ENCODE measurements at places on chromosomes 1 and 21. TPM values are rescaled to one million over a fixed set of nuclear protein-coding genes. Genes with fewer than 3 reads are reported as not detected.

The MX2 gene
- polyA plus RNA-seq: 4.0 TPM

The KCNC4 gene
- polyA plus RNA-seq: 0.47 TPM

- no peak for DNase-seq
Observed at GRCh38 chr1:80656014-80656636, 1144.6 kb upstream of the ADGRL2 start.

DNA sequence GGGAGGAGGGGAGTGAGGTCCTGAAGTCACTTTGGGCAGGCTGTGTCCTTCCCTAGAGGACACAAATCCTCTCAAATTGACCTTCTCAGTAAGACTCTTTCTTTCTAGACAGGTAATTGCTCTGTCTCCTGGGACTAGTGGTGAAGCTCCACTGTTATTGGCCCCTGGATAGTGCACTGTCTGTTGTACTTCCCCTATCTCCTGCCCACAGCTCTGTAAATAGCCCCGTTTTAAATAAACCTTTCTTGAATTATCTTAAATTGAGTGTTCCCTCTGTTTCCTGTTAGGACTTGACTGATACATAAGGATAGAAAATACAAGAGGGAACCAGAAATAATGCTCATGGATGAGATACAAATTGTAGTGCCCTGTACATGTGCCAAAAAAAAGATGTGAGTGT is 229.5 kb upstream of the USP24 start:
- no peak for DNase-seq

GRCh38 chr1:241589521-241589920 is 50.6 kb downstream of the CHML start:
- no peak for DNase-seq

DNA sequence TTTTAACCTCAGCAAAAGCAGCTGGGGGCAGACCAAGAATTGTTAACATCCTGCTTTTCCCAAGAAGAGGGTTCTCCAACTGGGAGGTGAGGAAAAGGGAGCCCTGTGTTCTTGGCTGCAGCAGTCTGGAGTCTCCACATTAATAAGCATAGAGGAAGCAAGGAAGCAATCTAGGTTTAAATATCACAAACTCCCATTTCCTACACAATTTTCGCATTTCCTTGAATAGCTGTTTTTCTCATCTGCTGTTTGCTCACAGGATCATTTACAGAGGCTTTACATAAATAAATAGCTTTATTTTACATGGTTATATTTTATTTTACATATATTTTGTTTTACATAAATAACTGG is 124.0 kb downstream of the TRIM33 start:
- no peak for DNase-seq

The MYOC gene
- polyA plus RNA-seq: not detected

The YARS1 gene
- 129 TPM for polyA plus RNA-seq

The PRPF38B gene
- 11.1 TPM for polyA plus RNA-seq

DNA sequence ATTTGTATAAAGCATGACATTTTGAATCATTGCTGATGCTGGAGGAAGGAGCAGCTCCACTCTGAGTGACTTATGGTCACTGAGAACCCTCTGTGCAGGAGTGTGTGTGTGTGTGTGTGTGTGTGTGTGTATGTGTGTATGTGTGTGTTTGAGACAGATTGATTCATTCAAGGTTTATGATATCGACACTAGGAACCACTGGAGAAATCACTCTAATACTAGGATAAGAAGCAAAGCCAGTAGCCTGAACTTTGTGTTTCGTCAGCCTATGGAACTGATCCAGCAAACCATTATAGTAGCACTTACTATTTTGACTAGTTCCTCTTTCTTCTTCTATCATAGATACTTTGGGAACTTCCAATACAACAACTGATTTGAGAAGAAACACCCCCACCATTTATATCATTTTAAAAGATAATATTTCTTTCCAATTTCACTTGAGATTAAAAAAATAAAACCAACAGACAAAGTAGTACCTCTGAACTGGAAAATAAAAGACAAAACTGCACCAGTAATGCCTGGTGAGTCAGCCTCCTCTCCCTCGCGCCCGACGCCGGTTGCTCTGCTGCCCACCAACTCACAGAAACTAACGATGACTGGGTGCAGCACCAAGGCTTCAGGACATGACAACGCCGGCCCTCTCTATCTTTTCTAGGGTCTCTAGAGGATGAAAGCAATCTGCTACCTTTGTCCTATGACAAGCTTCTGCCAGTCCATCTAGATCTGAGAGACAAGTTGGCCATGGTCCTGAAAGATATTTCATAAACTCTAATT is 20.9 kb downstream of the SLAMF1 start:
- DNase-seq: no peak

DNA sequence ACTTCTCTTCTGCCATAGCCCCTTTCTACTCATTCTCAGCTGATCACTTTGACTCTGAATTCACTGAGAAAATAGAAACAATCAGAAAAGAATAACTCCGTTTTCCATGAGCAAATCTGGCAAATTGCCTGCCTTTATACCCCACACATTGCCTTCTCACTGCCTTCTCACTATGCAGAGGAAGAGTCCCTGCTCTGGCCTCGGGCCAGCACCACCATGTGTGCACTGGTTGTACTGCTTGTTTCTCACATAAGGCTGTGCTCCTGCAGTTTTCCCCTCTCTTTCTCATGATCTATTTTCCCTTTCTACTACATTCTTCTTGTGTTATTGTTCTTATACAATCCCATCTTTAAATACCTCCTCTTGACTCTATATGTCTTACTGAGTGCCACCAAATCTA is 2.3 kb upstream of the HMGCS2 start:
- DNase-seq: no peak

- no peak for DNase-seq
Observed at GRCh38 chr1:201740670-201741111, 88.3 kb upstream of the IPO9 start.

The KRTAP13-2 gene
- not detected for polyA plus RNA-seq

The AMY1A gene
- not detected for polyA plus RNA-seq

The OXCT2 gene
- not detected for polyA plus RNA-seq

The TNFSF4 gene
- polyA plus RNA-seq: 1.6 TPM

The LCE1B gene
- polyA plus RNA-seq: not detected

The SFN gene
- polyA plus RNA-seq: not detected

DNA sequence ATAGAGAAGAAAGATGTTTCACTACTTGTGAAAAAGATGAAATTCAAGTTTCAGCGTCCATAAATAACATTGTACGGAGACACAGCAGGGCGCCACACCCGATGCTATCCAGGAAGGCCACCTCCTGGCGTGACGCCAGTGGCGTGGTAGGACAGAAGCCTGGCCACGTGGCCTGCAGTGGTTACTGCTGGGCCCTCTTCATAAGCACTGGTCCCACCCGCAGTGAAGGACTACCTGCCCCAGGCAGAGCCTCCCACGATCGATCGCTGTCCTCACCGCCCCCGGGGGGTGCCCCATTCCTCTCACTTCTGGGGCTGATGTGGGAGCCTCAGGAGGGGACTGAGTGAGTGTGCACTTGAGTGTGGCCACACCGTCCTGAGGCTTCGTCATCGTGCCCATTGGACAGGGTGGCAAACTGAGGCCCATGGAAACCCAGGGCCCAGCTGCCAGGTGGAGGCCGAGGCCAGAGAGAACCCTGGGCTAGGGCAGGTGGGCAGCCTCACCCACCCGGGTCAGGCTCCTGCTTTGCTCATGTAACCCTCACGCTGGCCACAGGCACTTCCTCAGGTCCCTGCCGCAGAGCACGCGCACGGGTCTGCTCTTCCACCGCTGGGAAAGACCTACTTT is 11.7 kb upstream of the HES5 start:
- no peak for DNase-seq

DNA sequence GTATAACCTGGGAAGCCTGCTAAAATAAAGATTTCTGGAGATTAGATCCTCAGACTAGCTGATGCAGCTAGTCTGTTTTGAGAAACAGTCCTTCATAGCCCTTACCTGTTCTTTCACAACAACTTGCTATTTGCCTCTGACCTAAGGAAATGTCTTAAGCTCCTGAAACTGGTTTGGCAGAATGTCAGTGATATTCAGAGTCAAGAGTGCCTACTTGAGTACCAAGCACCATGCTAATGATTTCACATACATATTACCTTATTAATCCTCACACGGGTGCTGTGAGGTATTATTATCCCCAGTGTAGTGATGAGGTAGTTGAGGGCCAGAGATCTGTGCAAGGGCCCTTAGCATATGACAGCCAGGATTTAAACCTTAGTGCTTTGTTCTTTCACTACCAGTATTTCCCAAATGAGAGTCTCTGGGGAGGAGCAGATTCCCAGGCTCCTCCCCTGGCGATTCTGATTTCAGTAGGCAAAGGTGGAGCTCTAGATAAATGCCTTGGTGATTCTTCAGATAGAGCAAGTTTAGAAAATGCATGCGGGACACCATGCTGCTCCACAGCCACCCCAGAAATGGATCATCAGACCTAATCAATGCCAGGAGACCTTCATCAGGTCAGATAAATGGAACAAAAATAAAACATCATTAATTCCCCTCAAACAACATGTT is 47.4 kb upstream of the WNT2B start:
- no peak for DNase-seq

DNA sequence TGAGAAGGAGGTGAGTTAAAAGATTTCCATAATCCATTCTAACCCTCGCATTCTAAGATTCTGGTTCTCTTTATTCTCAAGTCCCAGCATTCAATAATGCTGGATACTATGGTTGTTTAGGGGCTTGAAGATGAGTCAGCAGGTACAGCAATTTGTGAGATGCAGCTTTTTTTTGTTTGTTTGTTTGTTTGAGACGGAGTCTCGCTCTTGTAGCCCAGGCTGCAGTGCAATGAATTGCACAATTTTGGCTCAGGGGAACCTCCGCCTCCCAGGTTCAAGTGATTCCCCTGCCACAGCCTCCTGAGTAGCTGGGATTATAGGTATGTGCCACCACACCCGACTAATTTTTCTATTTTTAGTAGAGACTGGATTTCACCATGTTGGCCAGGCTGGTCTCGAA is 23.3 kb downstream of the EIF4G3 start:
- no peak for DNase-seq

DNA sequence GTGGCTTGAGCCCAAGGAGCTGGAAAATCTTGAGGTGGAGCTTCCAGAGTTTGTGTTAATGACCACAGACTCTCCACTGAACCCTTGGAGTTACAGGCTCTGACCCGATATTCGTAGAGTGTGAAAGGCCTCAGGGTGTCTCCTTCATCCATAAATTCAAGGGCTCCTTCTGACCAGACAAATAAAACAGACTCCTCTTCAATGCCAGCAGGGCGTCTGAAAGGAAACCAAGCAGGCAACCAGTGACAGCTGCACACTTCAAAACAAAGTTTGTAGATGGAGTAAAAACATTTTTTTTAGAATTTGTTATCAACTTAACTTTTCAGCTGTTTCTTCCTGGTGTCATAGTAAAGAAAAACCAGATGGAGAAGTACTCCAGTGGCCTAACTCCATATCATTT is 161.1 kb downstream of the KCTD3 start:
- no peak for DNase-seq

The TGFB2 gene
- polyA plus RNA-seq: not detected

DNA sequence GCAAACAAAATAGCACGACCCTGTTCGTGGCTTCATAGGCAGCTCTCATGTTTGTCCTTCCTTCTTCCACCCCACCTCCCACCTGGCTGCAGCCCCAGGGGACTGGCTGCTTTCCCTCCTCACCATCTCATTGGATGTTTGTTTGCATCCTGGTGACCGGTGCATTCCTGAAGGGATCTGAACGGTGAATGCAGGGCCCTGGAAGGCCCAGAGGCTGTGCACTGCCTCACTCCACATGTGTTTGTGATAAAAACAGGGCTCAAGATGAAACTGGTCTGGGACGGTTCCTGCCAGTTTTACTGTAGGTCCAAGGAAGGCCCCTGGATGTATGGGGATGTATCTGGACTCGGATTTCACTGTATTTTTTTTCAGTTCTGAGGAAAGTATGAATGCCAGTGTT is 42.8 kb downstream of the CNN3 start:
- DNase-seq: no peak

DNA sequence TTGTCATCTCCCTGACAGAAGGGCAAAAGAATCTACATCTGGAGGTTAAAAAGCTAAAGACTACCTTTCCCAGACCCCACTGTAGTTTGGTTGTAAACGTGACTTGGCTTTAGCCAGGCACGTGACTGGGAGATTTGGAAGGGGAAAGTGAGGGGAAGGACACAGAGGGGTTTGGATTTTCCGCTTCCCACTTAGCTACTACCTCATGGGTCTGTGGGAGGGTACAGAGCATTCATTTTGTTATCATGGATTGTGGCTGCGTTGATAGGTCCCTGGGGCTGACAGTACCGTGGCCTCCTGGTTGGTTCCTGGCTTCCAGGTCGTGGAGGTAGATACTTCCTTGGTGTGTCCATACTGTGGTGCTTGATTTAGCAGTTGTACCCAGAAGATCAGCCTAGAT is 2.6 kb downstream of the CHD1L start:
- DNase-seq: no peak

The TTC34 gene
- polyA plus RNA-seq: not detected

The FCRL4 gene
- not detected for polyA plus RNA-seq

GRCh38 chr1:22334860-22335550 is 116.6 kb upstream of the ZBTB40 start:
- DNase-seq: no peak

Data from immature natural killer cell (primary cell).